ENCODE measurements at places on chromosomes 5 and 9. TPM values are rescaled to one million over a fixed set of nuclear protein-coding genes. Genes with fewer than 3 reads are reported as not detected.

ADAMTS16 gene
- polyA plus RNA-seq, result 0.42 TPM

CDC37L1 gene
- polyA plus RNA-seq, result 8.5 TPM

GBA2 gene
- polyA plus RNA-seq, result 91.3 TPM

IL4 gene
- polyA plus RNA-seq, result not detected

BRD8 gene
- 69.7 TPM for polyA plus RNA-seq

KIAA0825 gene
- 0.49 TPM for polyA plus RNA-seq
